Pancreas (tissue), 10 donors: ENCODE measurements at places on chromosomes 11 and 22. TPM values are rescaled to one million over a fixed set of nuclear protein-coding genes. Genes with fewer than 3 reads are reported as not detected.

GRCh38 chr11:115425250-115425649, 79.0 kb downstream of the CADM1 start:
- DNase-seq: no peak

The MMP20 gene
- not detected for total RNA-seq

DNA sequence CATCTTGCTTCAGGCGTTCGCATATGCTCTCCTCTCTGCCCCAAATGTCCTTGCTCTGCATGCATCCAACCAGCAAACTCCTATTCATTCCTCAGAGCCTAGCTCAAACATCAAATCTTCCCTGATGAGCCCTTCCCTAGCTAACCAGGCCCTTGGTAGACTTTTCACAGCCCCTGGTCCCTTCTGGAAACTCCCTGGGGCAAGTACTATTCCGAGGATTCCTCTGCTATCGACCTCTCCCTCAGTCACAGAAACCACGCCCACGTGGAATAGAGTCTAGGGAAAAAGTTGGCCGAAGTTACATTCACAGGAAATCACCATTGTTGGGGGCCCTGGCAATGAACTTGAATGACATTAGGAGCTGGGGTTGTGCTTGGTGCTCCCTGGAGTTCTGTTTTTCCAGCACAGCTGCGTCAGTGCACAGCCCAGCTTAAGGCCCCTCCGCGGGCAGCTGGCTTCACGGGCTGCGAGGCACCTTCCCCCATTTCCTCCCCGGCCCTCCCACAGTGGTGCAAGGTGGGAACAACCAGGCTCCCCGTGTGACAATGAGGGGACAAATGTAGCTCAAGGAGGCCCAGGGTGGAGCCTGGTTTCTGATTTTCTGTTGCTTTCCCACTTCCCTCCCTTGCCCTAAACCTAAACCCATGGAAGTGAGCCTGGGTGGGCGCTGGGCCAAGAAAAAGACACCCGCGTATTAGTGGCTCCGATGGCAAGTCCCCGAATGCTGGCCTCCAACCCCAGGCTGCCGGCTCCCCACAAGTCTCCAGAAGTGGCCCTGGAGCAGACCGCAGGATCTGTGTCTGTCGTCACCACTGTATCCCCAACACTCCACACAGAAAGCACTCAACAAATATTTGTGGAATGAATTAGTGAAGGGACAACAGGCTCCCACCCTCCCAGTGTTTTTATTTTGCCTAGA, 4.3 kb upstream of the ATP5MGL start:
- no peak for DNase-seq

The PELI3 gene
- 3.0 TPM for total RNA-seq

The TRIM48 gene
- not detected for total RNA-seq

GRCh38 chr22:35632935-35633334, 15.3 kb upstream of the APOL6 start:
- no peak for DNase-seq

- DNase-seq: no peak
Observed at GRCh38 chr22:32333769-32334659, 23.7 kb upstream of the RFPL3 start.

- no peak for DNase-seq
Observed at GRCh38 chr11:61545341-61545740, 35.5 kb downstream of the SYT7 start.

- no peak for DNase-seq
Observed at GRCh38 chr22:43828998-43829782, 17.1 kb upstream of the EFCAB6 start.

- no peak for DNase-seq
Observed at GRCh38 chr22:49720279-49720959, 107.3 kb downstream of the BRD1 start.

The CSF2RB gene
- 3.3 TPM for total RNA-seq
